ENCODE measurements at places on chromosomes 7 and 10.

GRCh38 chr7:41584746-41585145, 118.1 kb downstream of the INHBA start:
- DNase-seq, result peak; percentile 23

- DNase-seq, result peak; percentile 73
Observed at GRCh38 chr7:151110941-151111645, 24.8 kb downstream of the AGAP3 start.

GRCh38 chr7:137992550-137993394, 9.1 kb downstream of the CREB3L2 start:
- DNase-seq, result peak; percentile 98

- peak; percentile 10 for DNase-seq
Observed at GRCh38 chr7:12570534-12571461, at the start of gene SCIN. SCIN (plus strand) TSS chr7:12570720; CDS start chr7:12570787, 67 bp downstream.

DNA sequence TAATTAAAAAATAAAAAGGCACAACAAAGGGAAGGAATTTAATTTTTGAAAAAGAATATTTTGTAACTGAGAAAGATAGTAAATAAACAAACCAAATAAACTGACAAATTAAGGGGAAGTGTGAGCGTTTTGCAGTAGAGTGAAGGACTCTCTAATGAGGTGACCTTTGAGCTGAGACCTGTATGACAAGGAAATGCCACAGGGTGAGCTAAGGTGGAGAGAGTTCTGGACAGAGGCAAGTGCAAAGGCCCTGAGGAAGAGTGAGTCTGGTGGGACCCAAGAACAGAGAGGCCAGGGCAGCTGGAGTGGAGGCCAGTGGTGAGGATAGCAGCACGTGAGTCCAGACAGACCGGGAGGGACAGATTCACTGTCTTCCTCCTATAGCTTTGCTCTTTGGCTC, 179.4 kb downstream of the CACNB2 start:
- no peak for DNase-seq

DNA sequence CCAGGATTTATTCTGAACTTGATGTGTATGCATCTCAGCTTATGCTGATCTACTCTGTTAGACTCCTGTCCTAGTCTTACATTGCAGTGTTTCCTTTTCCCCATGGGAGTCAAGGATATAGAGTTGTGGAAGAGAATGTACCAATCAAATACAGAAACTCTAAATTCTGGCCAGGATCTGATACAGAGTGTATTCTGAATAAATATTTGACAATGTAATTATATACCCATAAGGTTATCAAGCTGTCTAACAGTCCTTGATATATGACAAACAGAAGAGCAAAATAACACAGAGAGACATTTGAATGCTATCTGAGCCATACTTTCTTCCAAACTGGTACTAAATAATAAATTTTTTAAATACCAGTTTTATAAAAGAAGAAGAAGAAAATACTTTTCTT, 116.8 kb downstream of the ETV1 start:
- no peak for DNase-seq

- no peak for DNase-seq
Observed at GRCh38 chr10:60389413-60390025, at the start of gene ANK3. ANK3 (minus strand) TSS chr10:60389875; CDS start chr10:60389538, 337 bp downstream.

GRCh38 chr10:68001000-68001399, 74.1 kb downstream of the HERC4 start:
- no peak for DNase-seq

- DNase-seq, result no peak
Observed at GRCh38 chr7:67438913-67439505, 442.4 kb downstream of the TYW1 start.

DNA sequence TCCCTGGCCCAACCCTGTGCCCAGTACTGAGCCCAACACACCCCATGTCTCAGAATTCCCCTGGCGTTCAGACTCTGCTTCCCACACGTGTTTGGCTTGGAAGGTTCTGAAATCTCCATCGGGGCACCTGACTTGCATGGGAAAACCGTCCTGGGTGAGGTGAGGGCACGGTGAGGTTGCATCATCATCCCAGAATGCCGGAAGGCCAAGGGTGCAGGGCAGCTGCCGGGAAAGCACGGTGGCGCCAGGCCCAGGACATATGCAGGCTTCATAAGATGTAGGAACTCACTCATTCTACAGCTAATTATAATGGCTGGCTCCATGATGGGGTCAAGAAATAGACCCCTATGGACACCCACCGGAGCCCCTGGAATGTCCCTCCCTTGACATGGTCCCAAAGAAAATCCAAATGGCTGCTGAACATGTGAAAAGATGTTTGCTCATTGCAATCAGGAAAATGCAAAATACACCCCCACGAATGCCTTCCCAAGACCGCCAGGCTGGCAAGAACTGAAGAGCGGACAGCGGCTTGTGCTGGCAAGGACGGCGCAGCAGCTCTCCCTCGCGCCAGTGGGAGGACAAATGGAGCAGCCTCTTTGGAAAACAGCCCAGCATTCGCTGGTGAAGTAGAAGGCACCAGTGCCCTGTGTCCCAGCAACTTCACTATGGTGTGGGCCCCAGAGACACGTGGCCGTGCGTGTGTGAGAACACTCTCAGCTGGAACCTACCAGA, 2.3 kb downstream of the KNDC1 start:
- DNase-seq, result no peak

DNA sequence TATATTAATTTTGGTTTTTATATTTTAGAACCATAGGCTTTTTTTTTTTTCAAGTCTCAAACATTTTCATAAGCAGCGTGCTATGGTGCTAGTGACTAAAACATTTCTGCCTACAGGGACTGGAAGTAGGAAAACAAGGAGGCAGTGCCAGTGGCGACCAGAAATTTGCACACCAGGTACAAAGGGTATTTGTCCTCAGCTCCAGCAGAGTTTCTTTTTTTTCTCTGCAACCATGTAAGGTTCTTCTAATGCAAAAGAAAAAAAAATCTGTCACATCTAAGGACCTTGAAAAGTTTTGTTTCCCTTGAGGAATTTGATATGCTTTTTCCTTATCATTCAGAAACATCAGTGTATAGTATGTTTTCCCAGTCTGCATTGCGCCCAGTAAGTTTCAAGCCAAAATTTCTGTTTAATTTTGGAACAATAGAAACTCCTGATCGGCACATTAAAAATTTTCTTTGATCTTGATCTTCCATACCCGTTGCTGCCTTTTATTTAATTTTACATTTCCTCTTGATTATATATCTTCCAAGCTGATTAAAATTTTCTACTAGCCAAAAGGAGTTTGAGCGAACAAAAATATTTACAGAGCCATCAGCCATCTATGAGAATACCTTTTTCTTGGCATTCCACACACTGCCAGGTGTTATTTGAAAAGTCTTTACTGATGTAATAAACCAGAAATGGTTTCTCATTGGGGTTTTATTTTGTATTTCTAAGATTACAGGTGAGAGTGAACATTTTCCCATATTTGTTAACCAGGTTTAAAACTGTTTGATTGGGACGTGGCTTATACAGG, 956 bp upstream of the KLHDC10 start:
- DNase-seq, result no peak

DNA sequence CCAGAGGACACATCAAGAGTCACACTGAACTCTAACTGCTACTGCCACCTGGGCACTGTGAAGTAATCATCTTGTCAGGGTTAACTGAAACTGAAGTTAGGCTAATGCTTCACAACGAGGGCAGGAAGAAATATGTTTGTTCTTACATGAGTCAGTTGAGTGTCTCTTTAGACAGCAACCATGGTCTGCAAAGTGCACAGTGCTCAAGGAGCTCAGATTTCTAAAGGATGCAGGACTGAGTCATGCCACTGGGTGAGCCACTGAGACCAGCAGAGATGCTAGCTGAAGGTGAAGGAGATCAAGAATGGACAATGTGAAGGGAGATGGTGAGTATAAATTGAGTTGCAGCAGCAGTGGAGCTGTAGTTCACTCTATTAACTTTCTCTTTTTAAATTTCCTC, 76.0 kb upstream of the CTTNBP2 start:
- no peak for DNase-seq

- DNase-seq, result peak; percentile 43
Observed at GRCh38 chr10:25678666-25679065, 255.4 kb upstream of the MYO3A start.

DNA sequence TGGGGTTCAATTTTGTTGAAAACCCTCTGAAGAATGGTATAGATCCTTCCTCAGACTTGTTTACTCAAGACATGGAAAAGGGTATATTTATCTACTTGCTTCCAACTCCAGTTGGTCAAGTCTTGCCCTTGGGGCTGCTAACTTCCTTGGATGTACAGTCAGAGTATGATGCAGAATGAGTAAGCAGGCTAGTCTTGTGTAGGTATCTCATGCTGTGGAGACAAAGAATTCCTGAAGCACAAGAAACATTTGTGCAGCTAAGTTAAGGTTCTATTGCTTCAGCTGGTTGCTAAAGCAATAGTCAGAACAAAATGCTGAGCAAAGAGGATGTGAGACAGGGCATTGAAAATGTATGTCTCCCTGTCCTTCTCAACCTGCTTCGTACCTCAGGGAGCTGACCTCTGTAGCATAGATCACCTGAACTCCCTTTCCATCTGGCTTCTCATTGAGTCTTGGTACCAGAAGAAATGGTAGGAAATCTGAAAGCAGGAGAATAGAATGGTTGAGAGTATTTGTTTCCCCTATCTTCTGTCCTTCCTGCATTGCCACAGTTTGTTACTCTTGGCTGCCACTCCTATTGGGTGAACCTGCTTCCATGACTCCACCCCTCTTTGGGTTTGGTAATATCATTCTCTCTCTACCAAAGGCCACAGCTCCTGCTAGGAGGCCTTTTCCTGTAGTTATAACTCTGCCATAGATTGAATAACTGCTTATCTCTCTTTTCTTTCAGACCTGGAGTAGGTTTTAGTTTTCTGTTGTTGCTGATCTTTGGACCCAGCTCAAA, 346.0 kb downstream of the PHF14 start:
- DNase-seq, result no peak

- no peak for DNase-seq
Observed at GRCh38 chr10:78367751-78368150, 334.1 kb downstream of the RPS24 start.

DNA sequence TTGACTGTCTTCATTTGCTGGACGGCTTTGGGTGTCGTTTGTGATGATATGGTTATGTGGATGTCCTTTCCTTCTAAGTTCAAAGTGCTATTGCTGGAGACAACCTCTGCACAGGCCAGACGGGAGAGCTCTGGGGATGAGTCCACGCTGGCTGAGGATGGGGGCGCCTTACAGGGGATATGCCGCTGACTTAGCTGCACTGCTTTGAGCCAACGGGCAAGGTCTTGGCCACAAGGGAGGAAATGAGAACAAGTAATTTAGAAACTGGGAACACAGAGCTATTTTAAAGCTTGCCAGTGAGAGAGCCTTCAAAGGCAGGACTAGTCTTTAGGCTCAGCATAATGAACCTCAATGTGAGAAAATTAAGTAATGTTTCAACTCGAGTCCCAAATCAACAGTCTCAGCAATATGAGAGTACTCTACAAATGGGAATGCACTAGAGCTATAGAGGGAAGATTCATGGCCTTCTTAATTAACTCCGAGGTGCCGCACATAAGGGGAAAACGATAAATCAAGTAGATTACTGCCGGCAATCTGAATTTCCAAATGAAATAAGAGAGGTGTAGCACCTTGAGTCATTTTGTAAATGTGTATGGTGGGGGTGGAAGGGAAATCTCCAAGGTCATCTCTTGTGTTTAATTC, 209.3 kb downstream of the JAZF1 start:
- DNase-seq, result no peak

GRCh38 chr10:28463141-28463540, 69.8 kb upstream of the WAC start:
- DNase-seq, result no peak

- DNase-seq, result no peak
Observed at GRCh38 chr10:44243851-44244510, 140.9 kb downstream of the CXCL12 start.

DNA sequence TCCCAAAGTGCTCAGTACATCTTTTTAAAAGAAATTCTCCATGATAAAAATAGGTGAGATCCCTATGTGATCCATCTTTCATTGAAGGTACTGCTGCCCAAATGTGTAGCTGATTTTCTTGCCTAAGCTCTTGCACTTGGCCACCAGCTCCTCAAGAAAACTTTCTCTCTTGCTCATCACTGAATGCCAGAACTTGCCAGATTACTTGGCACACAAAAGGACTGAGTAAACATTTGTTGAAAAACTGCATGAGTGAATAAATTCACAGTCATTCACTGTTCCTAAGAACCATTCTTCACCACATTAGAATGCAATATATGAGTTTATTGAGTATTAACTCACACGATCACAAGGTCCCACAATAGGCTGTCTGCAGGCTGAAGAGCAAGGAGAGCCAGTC, 99.9 kb downstream of the TRIL start:
- DNase-seq, result peak; percentile 20

GRCh38 chr7:44891372-44891771, 6.0 kb upstream of the PURB start:
- DNase-seq, result no peak

GRCh38 chr7:66905689-66906088, 15.3 kb upstream of the TMEM248 start:
- DNase-seq, result no peak

- DNase-seq, result no peak
Observed at GRCh38 chr10:5045095-5045494, 41.4 kb upstream of the AKR1C2 start.

DNA sequence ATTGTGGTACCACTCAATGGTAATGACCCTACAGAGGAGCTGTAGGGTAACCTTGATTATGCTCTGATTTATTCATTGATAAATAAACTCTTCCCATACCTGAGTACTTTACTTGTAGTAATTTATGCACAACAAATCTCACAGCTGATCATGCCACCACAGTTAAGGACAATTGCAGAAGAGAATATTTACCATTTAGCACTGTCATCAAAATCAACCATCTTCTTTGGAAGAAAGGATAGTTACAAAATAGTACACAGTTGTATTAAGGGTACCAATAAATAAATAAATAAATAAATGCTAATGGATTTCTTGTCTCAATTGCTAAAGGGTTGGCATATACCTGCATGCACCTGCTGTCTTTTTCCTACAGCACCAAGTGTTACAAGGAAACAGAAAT, 97.6 kb upstream of the PDE1C start:
- no peak for DNase-seq

GRCh38 chr7:131533151-131533559, 23.3 kb downstream of the PODXL start:
- DNase-seq, result no peak

- peak; percentile 56 for DNase-seq
Observed at GRCh38 chr10:60958892-60959601, 15.1 kb upstream of the RHOBTB1 start.

DNA sequence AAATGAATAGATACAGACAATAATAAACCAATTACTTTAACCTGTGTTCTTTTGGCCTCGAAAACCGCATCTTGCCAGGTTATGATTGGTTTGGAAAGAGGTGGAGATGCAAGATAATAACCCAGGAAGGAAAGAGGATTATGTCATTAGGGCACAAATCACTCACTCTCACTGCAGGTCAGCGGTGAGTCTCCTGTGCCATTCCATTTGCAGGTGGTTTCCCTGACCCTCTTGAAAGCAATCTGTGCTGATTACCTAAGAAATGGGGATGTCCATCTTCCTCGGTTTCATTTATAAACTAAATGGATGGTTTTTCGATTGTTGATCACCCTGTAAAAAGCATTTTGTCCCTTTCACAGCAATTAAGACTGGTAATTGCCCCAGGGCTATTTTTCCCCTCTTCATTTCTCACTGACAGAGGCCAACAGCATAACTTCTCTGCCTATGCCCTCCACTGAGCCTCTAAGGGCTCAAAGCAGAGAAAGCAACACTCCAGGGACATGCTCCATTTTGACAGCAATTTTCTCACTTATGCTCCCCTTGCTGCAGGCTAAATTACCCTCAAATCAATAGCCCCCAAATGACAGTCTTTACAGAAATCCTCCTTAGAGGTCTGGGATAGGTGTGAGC, 257.5 kb downstream of the IPMK start:
- no peak for DNase-seq
